ENCODE measurements at places on chromosomes 2 and 18.

DNA sequence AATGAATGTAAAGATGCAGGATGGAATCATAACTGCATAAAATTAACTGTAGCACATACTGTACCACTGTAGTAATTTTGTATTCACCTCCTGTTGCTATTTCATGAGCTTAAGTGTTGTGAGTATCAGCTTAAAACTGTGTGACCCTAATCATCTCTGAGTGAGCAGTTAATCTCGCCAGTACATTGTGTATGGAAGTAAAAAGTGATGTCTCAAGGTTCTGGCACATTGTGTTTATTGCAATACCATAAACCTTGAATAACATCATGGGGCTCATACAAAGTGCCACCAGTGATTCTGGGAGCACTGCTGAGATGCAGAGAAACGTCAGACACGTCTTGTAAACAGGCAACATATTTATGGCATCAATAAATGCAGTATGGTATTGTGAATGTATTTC lies 124.5 kb downstream of the PMAIP1 start:
- DNase-seq: no peak

DNA sequence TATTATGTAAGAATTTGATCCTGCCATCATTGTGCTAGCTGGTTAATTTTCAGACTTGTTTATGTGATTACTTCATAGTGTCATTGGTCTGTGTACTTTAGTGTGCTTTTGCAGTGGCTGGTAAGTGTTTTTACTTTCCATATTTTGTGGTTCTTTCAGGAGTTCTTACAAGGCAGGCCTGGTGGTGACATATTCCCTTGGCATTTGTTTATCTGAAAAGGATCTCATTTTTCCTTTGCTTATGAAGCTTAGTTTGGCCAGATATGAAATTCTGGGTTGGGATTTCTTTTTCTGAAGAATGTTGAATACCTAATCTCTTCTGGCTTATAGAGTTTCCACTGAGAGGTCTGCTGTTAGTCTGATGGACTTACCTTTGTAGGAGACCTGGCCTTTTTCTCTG lies 72.8 kb upstream of the MC4R start:
- DNase-seq: no peak

DNA sequence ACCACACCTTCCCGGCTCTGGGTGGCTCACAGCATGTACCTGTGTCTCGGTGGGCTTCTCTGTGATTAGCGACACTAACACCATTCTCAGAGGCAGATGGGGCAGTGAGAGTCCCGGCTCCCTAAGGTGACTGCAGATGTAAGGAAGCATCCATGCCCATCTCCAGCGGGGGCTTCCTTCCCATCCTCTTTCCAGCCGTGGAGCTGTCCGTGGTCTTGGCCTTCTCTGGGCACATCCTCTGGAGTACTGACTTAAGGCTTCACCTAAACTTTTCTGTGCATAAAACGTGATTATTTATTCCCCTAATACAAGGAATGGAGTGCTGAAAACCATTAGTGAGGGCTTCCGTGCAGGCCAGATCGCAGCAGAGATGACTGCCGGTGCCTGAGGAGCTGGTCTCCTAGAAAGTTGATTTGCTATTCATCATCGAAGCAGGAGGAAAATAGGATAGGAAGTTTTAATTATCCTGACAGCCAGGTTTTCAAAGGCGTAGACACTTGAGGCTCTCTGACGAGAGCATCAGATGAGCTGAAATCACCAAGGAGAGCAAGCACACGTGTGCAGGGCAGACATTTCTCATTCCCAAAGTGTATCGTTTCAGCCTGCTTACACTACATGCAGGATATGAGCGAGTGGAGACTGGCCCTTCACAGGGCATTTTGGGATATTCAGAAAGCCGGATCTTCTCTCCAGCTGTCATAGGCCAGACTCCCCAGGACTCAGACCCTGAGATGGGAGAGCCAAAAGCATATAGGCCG lies 186.1 kb upstream of the SALL3 start:
- DNase-seq: no peak

DNA sequence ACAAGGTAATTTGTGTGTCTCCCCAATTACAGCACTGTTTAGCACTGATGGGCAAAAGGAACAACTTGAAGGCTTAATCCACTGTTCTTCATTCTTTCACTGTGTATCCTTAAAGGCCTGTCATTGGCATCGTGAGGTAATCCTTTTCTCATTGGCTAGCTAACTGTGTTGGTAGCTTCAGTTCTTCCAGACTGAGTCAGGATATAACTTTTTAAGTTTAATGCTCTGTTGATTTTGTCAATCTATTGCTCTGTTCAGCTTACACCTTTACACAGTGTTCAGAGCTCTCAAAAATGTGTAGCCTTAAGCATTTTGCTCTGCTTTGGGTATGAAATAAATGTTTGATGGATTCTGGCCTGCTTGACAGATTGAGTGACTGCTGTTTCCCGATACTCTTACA lies 148.2 kb downstream of the KIAA1328 start:
- DNase-seq: no peak

- DNase-seq: no peak
These were observed 1417.0 kb downstream of the SUCLG1 start for GRCh38 chr2:83042053-83042452.

DNA sequence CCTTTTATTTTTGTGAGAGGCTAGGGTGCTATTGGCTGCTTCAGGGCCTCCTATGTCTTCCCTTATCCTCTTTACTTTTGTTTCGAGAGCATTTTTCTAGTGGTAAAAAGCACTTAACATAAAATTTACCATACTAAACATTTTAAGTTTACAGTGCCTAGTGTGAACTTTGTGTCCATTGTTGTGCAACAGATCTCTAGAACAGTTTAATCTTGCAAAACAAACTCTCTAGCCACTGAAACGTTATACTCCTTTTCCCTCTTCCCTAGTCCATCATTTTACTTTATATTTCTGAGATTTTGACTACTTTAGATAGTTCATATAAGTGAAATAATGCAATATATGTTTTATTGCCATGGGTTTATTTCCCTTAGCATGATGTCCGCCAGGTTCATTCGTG lies 580.6 kb downstream of the THSD7B start:
- DNase-seq: no peak

DNA sequence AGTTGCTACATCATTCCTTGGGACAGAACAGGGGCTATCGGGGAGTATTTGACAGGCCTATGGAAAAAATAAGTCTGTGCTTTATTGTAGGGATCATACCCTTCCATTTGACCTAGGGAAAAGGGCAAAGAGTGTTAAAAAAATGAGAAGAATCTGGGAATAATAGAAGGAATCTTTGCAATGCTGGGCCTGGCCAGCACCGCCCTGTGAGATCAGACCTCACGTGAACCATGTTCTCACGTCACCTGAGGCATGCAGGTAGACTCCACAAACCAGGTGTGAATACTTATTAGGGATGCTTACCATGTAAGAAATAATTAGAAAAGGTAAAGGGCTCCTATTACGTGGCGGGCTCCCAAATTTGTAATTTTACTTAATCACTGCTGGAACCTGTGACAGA lies 177.5 kb upstream of the GATA6 start:
- DNase-seq: no peak

- no peak for DNase-seq
These were observed 776.1 kb upstream of the RAB6C start for GRCh38 chr2:129203331-129203730.

DNA sequence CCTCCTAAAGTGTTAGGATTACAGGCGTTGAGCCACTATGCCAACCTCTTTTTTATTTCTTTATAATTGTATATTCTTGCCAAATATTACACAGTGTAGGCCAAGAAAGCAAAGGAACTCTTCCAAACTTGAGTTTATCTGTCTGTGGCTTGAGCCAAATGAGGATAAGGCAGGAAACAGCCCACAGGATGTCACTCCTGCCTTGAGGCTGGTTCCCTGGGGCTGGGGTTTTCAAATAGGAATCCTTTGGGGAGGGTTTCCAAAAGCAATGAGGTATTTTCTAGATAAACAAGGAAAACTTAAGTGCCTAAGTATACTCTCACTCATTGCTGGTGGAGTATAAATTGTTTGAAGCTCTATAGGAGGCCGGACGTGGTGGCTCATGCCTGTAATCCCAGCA lies 56.4 kb downstream of the ADCY3 start:
- DNase-seq: no peak

DNA sequence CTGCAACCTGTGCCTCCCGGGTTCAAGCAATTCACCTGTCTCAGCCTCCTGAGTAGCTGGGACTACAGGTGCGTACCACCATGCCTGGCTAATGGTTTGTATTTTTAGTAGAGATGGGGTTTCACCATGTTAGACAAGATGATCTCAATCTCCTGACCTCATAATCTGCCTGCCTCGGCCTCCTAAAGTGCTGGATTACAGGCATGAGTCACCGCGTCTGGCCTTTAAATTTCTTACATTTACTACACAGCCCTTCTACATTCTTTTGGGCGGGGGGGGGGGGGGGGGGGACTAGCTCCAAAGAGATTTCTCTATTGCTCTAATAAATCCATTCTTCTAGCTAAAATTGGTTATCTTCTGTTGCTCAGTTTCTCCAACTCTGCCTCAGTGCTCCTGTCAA lies 964.9 kb upstream of the ACVR2A start:
- no peak for DNase-seq

GRCh38 chr2:21930226-21930625 lies 806.5 kb downstream of the TDRD15 start:
- no peak for DNase-seq

GRCh38 chr2:106158871-106159270 lies 35.2 kb downstream of the UXS1 start:
- DNase-seq: no peak

DNA sequence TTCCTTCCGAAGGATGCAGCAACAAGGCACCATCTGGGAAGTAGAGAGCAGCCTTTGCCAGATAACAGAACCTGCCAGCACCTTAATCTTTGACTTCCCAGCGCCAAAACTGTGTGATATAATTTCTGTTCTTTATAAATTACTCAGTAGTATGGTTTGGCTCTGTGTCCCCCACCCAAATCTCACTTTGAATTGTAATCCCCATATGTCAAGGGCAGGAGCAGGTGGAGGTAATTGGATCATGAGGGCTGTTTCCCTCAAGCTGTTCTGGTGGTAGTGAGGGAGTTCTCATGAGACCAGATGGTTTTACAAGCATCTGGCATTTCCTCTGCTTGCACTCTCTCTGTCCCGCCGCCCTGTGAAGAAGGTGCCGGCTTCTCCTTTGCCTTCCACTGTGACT lies 899.9 kb downstream of the TRIB2 start:
- DNase-seq: no peak

GRCh38 chr2:176173567-176174381 lies 14.7 kb upstream of the HOXD1 start:
- no peak for DNase-seq

GRCh38 chr2:134738141-134738870 lies 19.5 kb upstream of the TMEM163 start:
- DNase-seq: no peak

DNA sequence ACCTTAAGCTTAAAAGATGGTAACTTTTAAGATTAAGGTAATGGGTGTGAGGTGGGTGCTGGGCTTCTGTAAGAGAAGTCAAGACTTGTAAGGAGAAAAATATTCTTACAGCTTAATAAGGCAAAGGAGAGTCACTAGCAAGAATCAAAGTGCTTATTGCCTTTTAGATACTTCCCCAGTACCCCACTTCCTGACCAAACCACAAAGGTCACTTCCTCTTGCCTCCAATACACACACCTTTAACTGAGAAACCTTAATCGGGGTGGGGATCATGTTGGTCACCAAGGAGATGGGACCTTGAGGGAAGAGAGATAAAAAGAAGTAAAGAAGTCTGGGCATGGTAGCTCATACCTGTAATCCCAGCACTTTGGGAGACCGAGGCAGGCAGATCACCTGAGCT lies 10.6 kb upstream of the ATG16L1 start:
- no peak for DNase-seq

DNA sequence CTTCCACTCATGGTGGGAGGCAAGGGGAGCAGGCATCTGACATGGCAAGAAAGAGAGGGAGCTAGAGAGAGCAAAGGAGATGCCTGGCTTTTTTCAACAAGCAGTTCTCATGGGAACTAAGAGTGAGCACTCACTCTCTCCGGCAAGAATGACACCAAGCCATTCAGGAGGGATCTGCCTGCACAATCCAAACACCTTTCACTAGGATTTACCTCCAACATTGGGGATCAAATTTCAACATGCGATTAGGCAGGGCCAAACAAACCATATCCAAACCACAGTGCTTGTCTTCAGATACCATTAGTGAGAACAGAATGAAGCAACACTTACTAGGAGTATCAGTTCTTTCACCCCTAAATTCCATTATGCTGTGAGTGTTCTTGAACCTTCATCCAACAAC lies 77.3 kb downstream of the FIGN start:
- DNase-seq: no peak

- no peak for DNase-seq
These were observed 180.2 kb upstream of the SMIM21 start for GRCh38 chr18:75607701-75608100.

GRCh38 chr2:143730155-143730952 lies 601.1 kb downstream of the ARHGAP15 start:
- DNase-seq: no peak

GRCh38 chr2:11997142-11997541 lies 250.7 kb downstream of the LPIN1 start:
- DNase-seq: no peak
